Activated effector memory CD4-positive, alpha-beta T cell treated with anti-CD3 and anti-CD28 coated beads, Interleukin-2, amount 50 U/mL, for 16 hours (primary cell): ENCODE measurements at places on chromosomes 16 and 17.

- no peak for DNase-seq
Observed at GRCh38 chr17:58411408-58411894, 5.9 kb downstream of the RNF43 start.

GRCh38 chr17:8875957-8876356 lies 8.5 kb upstream of the PIK3R6 start:
- no peak for DNase-seq

GRCh38 chr17:73998653-73999645 lies 204.5 kb upstream of the RPL38 start:
- DNase-seq = peak; percentile 84

DNA sequence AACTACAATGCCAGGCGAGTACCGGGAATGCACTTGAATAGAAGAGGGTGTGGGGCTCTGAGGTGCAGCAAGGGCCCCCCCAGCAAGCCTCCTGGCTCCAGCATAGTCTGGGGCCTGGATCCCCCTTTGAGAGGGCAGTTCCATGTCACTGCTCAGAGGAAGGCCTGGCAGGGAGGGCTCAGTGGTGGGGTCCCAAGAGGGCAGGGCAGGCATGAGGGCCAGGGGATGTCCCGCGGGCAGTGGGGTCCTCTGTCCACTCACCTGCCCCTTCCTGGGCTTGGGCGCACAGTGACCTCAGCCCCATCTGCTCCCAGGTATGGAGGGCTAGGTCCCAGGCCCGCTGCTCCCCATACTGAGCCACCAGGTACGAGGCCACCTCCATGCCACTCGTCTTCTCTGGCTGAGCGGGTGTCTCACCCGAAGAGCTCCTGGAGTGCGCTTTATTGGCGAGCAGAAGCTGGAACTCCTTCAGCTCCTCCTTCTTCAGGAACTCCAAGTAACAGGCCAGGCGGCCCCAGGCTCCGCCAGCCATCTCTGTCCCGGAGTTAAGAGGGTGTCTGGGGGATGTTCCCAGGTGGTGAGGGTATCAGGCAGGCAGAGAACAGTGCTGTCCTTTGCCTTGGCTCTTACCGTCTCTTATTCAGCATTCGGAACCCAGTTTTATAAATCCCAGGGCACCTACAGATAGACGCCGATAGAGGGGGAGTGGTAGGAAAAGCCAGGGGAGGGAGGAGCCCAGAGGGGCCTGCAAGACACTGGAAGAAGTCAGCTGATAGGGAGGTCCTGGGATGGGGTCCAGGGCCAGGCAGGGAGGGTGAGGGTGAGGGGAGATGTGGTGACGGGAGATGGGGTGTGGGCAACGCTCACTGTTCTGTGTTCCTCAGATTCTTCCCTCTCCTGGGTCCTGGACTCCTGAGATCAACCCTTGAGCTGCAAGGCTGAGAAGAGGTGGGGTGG lies 605 bp downstream of the NLRP1 start:
- DNase-seq = no peak

DNA sequence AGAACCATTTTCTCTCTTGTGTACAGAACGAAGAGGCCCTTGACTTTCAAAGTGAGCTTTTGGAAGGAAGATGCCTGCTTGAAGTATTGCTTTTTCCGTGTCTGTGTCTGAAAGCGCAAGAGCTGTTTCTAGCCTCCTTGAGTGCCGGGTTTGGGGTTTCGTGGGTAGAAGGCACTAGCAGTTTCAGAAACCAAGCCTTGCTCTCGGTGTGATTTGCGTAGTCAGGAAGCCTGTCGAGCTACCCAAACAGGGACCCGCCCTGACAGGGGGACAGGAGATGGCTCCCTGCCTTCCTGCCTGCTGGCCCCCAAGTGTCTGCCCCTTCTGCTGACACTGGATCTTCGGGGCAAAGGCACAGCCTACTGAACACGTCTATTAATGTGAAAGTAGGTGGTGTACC lies 322.0 kb downstream of the MAF start:
- peak; percentile 85 for DNase-seq

- no peak for DNase-seq
Observed at GRCh38 chr16:21326459-21326858, 48.4 kb upstream of the CRYM start.

- no peak for DNase-seq
Observed at GRCh38 chr16:35450648-35451047, 1991.2 kb downstream of the TP53TG3F start.

- no peak for DNase-seq
Observed at GRCh38 chr17:75191584-75191983, 8.8 kb upstream of the SUMO2 start.
